Skin of body (tissue), 3 donors: ENCODE measurements at places on chromosomes 7 and 10. TPM values are rescaled to one million over a fixed set of nuclear protein-coding genes. Genes with fewer than 3 reads are reported as not detected.

DNA sequence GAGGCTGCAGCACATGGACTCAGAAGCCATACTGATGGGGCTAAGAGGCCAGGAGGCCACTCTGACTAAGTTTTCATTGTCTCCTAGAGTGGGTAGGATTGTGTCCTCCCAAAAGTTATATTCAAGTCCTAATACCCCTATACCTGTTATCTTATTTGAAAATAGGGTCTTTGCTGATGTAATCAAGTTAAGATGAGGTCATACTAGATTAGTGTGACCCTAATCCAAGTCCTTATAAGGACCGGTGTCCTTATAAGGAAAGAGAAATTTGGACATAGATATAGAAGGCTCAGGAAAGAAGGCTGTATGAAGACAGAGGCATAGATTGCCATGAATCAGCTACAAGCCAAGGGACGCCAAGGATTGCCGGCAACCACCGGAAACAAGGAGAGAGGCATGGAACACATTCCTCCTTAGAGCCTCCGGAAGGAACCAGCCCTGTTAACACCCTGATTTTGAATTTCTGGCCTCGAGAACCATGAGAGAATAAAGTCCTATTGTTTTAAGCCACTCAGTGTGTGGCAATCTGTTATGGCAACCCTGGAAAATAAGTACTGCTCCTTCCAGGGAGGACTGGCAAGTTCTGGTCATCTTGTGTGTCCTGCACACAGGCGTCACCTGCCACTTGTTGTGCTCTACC, 157.0 kb downstream of the EMX2 start:
- no peak for DNase-seq

Gene CDHR1
- total RNA-seq, result 1.7 TPM

Gene ANKRD22
- total RNA-seq, result 14.9 TPM

DNA sequence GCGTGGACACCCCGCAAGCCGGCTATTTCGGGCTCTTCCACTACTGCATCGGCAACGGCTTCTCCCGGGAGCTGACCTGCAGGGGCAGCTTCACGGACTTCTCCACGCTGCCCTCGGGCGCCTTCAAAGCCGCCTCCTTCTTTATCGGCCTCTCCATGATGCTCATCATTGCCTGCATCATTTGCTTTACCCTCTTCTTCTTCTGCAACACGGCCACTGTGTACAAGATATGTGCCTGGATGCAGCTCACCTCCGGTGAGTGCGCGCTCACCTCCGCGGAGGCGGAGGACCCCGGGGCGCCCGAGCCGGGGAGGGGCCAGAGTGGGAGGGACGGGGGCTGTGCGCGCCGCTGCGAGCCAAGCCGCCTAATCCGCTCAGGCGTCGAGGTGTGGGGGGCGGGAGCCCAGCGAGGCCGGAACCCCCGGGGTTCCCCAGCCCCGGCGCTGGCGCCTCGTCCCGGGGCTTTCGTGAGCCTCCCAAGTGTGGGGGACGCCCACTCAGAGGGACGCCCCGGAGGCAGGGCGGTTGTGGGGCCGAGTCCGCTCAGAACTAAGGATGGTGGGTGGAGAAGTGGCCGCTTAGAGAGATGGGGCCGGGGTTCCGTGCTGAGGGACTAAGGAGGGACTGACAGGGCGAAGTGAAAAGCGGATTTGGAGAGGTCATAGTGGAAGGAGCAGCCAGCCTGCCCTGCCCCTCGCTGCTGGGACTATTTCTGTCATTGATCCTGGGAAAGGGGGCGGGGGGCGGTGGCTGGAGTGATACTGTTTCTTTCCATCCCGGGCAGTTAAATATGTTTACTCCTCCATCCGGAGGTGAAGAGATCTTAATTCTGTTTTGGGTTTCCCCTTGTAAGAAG, 795 bp downstream of the LHFPL3 start:
- DNase-seq, result no peak

DNA sequence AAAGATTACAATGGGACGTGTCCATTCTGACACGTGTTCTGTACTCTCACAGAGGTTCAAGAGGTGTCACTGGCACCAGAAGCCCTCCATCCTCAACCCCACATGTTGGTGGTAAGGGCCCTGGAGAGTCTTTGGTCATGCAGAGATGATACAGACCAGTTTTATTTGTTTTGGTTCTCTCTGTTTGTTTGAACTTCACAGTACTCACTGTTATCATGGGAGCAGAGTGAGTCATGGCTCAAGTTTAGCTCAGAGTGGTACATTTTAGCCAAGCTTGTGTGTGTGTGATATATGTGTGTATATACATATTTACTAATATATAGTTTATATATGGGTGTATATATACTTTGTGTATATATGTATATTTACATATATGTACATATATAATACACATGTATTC, 935.6 kb downstream of the GRID1 start:
- DNase-seq, result no peak

- DNase-seq, result no peak
Measured at GRCh38 chr10:9147475-9147874, 1093.0 kb downstream of the GATA3 start.

GRCh38 chr10:12252882-12253546, 57.0 kb downstream of the CDC123 start:
- no peak for DNase-seq

DNA sequence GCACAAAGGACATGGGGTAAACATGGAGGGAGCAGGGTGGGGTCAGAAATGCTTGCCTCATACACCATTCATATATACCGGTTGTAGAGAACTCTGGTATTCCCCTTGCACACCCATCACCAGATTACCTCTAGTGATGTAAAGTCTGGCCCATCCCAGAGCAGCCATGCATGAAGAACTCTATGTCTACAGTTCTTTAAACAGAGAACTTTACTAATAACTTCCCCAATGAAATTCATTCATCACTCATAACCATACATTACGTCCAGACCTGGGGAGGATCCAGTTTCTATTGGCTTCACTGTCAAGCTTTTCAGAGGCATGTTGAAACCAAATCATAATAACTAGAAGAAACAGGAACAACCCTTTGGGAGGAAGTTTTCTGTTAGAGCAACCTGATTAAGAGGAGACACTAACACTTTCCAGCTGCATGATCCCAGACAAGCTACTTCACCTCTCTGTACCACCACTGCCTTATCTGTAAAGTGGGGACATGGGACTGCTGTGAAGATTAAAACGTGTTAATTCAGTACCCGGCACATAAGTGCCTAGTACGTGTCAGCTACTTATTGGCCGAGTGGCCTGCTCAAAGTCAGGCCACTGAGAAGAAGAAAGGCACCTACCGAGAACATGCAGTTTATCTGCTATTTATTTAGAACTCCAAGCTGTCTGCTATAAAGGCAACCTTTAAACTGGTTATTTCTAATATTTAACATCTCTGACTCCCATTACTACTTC, 59.7 kb downstream of the IGF2BP3 start:
- no peak for DNase-seq
